Mononuclear cell (primary cell): ENCODE measurements at places on chromosomes 4 and X. TPM values are rescaled to one million over a fixed set of nuclear protein-coding genes. Genes with fewer than 3 reads are reported as not detected.

The LRBA gene
- total RNA-seq: 96.0 TPM

The ARHGAP6 gene
- total RNA-seq: 5.4 TPM

The PKD2 gene
- 8.0 TPM for total RNA-seq

The RASSF6 gene
- total RNA-seq: 0.10 TPM

The PPEF1 gene
- total RNA-seq: 0.31 TPM

The CNKSR2 gene
- 15.8 TPM for total RNA-seq
